ENCODE measurements at places on chromosomes 16 and 17.

GRCh38 chr16:11498683-11499082 is 88.0 kb downstream of the LITAF start:
- DNase-seq = no peak

DNA sequence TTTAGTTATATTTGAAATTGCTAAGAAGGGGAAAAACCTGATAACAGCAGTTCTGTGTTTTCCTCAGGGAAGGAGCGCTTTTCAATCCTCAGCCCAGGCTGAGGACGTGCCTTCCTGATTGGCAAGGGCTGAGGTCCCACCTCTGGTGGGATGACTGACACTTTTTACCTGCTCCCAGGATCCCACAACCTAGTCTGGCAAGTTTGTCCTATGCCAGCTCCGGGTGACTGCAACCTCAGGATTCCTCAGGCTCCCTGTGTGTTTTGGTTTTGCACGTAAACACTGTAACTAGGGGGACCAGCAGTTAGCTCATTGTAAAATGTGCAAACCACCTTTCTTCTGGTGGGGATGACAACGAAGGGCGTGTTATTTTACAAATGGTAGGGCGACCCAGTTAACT is 7.5 kb downstream of the MARCHF10 start:
- DNase-seq = no peak

GRCh38 chr17:8401107-8401506 is 3.5 kb upstream of the RNF222 start:
- DNase-seq = no peak

DNA sequence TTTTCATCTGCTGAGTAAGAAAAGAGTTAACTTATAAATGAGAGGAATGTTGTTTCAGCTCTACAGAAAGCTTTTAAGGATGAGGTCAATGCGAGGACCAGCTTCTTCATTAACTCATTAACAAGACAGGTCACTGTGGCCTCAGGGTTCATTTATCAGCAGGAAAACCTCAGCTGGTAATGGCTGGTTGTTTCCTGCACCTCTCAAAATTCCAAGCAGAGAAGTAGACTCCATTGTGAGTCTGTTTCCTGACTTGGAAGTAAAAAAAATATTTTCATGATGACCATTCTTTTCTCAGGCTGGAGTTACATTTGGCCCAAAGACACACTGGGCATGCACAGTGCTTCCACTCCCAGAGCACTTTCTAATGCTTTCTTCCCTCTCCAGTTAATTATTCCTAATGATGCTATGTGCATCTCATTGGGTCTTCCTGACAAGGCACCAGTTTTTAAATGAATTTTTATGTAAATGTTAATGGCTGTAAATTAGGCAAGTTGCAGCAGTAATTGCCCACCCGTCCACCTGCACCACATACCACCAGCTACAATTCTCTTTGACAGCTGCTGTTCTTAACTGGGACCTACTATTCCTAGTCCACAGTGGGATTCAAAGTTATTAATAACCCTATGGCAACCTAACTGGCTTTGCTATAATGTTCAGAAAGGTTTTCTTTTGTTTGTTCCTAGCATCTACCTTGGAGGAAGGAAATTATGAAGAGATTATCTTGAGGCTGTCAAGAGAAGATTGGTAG is 89.5 kb upstream of the BCAR1 start:
- no peak for DNase-seq

- no peak for DNase-seq
Observed at GRCh38 chr17:59678918-59679317, 28.3 kb downstream of the PTRH2 start.

GRCh38 chr17:43574348-43574747 is 28.2 kb upstream of the ETV4 start:
- DNase-seq = no peak

DNA sequence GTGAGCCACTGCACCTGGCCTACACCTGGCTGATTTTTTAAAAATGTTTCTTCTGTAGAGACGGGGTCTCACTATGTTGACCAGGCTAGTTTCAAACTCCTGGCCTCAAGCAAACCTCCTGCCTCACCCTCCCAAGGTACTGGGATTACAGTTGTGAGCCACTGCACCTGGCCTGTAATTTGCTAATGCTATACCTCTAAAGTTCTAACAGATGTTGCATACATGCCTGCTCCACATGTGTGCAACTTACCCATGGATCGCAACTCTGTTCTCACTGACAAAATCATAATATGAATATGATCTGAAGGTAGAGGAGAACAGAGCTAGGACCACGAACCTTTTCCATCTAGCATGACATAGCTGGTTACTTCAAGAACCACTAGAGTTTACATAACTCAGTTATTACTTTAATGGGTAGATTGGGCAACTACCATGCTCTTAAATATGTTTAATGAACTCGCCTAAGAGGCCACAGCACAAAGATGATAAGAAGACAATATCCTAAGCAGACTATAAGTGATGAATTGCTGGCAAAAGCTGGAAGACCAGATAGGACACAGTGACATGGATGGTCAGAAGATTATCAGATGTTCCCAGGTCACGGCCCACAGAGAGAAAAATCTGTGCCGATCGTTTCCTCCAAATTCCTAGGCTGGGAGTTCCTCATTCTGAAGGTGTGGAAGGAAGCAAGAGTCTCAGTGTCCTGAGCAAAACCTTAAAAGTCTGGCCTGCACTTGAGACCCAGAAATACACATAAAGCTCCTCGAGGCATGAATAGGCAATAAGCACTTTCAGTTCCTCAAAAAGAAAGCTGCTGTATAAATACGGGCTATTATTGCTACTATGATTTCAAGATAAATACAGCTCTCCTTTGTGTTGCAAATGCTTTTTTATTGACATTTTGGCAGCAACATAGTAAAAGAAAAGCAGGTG is 53.6 kb upstream of the ICAM2 start:
- no peak for DNase-seq

GRCh38 chr16:86668136-86668910 is 90.0 kb downstream of the FOXL1 start:
- DNase-seq = no peak
